ENCODE measurements at places on chromosomes 7 and 10.

DNA sequence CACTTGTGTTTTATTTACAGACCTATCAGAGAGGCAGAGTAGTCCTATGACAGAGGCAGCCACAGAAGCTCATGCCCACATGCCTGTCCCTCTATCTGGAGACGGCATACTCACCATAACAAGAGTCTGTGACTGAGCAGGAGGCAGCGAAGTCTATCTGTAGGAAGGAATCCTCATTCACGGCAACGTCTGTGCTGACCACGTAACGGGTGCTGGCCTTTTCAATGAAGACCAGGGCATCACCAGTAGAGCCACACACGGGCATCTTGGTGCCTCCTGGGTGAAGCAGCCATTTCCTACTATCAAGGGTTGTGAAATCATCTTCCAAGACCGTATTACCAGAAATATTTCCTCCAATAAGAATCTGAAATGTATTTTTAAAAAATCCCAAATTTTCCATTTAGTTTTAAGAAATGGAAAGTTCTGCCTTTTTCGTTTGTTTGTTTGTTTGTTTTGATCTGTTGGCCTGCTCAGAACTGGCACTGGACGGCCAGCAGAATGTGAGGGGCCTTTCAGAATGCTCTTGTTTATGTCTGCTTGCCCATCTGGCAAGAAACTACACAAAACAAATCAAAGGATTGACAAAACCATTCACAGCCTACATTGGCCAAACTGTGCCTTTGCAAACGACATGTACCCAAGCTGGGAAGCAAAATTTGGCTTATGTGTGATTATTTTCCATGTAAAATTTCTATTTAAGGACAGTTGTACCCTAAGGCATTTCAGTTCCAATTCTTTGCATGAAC, 93.1 kb upstream of the SLC26A5 start:
- no peak for DNase-seq

DNA sequence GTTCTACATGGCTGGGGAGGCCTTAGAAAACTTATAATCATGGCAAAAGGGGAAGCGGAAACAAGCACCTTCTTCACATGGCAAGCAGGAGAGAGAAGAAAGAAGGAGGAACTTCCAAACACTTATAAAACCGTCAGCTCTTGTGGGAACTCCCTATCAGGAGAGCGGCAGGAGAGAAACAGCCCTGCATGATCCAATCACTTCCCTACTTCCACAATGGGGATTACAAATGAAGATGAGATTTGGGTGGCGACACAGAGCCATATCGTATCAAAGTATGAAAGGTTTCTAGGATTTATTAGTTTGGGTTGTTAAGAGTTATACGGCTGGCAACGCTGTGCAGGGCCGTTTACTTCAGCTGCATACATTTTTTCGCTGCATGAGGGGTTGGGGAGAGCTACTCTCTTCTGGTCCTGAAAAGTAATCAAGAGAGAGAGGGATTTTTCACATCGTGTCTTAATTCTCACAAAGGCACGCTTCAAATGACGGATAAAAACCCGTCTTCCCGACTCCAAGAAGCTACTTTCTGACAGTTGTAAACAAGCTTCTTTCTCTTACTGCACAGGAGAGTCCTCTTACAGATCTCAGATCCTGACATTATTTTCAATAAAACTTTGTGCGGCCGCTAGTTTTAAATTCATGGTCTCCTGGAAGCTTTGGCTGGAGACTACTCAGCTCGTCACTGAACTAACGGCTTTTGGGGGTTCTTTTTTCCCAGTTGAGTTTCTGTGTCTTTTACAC, 751 bp upstream of the GTPBP10 start:
- DNase-seq = no peak

- no peak for DNase-seq
These were observed 215.7 kb upstream of the HABP2 start for GRCh38 chr10:113337142-113337541.

- no peak for DNase-seq
These were observed 155.3 kb upstream of the AKR1E2 start for GRCh38 chr10:4670737-4671136.

DNA sequence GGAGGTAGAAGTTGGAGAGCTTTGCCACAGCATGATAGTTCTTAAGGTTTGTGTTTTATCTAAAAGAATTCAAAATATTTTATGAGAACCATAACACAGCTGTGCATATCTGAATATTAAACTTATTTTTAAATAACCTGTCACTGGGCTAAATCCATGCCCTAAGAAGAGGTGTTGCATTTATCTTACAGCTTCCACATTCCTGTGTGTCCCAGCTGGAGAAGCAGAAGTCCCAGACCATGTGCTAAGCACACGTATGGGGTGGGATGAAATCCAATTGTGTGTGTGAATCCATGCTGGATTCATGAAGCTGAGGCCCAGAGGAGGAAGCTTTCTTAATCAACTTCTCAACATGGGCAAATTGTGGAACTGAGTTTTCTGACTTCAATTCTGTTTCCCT, 121.5 kb downstream of the PKD1L1 start:
- no peak for DNase-seq

DNA sequence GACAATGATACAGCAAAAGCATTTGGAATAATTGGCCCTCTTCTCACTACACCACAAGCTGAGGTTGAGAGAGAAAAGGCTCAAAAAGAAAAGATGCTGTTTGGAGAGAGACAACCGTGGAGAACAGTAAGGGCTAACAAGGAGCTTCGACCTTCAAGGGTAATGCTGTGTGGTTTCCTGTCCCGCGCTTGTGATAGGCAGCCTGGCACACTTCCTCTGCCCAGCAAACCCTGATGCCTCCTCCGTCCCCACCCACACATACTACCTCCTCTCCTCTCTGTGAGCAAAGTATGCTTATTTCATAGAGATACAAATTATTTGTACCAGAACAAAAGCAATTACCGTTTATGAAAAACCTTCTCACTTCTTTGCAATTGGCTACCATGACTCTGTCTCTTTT, 755.4 kb downstream of the KCNMA1 start:
- no peak for DNase-seq

DNA sequence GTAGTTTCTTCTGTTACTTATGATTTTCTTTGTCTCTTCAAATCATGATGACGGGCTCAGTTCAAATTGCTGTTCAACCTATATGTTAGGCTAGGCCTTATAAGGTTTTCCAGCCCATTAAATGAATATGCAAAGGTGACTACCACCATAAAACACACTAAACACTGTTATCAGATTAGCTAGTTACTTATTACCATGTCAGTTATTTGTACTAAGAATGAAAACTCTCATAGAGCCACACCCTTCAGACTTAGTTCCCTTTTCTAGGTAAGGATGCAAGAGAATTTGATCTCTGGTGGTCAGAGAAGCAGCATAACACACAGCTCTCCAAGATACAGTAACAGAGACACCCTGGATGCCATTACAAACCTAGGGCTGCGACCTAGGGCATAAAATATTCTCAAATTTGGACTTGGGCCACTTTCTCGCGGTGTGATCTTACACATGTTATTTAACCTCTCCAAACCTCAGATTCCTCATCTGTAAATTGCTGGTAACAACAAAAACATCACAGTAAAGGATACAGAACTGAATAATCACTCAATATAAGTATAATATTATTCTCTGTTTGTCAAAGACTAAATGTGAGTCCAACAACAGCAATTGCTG, 35.6 kb downstream of the ANKMY2 start:
- no peak for DNase-seq

DNA sequence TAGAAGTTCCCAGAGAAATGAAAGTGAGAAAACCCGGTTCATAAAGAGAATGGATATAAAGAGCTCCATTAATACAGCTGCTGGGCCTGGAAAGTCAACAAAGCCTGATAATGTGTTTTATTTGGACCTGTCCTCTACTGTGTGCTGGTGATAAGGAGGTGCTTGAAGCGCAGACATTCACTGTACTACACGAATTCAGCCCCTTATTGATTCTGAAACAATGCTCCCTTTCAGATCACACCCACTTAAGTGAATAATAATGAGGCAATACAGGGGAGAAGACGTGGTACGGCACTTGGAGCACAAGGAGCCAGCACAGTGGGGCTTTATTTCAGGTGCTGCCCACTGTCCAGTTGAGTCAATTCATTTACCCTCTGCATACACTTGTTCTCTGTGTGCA, 260.8 kb downstream of the FGFR2 start:
- no peak for DNase-seq

GRCh38 chr7:40327113-40327512, 192.3 kb downstream of the SUGCT start:
- DNase-seq = no peak

Measured in stimulated activated CD8-positive, alpha-beta memory T cell treated with anti-CD3 and anti-CD28 coated beads, Interleukin-15, amount 100 ng/mL, for 4 hours (primary cell).